ENCODE measurements at places on chromosomes 6 and 20. TPM values are rescaled to one million over a fixed set of nuclear protein-coding genes. Genes with fewer than 3 reads are reported as not detected.

The GMNN gene
- total RNA-seq, result 66.5 TPM

The SPAG4 gene
- 5.4 TPM for total RNA-seq

- H3K4me3 ChIP-seq, result no peak overlapping the region
- no peaks in the 10 kb centered on the region for H3K4me1 ChIP-seq
- no peak for DNase-seq
- H3K27ac ChIP-seq, result no peak overlapping the region
- no peaks in the 10 kb centered on the region for H3K27me3 ChIP-seq
These were observed 193.7 kb downstream of the ERMARD start for GRCh38 chr6:169945117-169945516.

DNA sequence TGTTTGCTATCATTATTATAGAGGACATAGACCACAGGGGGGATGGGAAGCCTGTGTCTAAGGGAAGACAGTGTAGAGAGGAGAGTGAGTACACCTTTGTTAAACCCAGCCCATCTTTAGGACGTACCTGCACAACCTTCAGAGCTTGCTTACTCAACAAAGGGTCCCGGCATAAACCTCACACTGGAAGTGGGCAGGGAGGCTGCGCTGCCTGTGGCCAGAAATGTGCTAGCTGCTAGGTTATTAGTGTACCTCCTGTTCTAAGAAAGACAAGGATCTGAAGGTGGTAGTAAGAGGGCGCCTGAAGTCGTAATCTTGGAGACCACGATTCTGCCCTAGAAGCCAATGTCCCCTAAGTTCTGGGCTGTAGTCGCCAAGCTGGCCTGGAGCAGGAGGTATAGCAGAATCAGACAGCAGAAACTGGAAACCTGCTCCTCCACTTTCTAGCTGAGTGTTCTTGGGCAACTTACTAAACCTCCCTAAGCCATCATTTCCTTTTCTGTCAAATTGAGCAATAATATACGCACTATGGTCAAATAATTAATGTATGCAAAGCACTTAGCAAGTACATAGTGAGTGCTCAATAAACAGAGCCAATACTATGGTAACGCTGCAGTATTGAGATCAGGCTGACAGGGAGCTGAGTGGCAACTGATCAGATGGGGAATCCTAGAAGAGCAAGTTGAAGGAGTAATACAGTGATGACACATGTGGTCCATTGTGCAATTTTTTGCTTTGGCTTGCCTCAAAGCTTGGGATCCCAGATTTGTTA is 16.8 kb upstream of the AKIRIN2 start:
- H3K4me3 ChIP-seq, result no peak overlapping the region
- H3K27me3 ChIP-seq, result no peaks in the 10 kb centered on the region
- H3K4me1 ChIP-seq, result peaks cover 9% of the 10 kb centered on the region
- peak; percentile 51 for DNase-seq
- H3K36me3 ChIP-seq, result peaks cover 1% of the 10 kb centered on the region
- H3K27ac ChIP-seq, result no peak overlapping the region

DNA sequence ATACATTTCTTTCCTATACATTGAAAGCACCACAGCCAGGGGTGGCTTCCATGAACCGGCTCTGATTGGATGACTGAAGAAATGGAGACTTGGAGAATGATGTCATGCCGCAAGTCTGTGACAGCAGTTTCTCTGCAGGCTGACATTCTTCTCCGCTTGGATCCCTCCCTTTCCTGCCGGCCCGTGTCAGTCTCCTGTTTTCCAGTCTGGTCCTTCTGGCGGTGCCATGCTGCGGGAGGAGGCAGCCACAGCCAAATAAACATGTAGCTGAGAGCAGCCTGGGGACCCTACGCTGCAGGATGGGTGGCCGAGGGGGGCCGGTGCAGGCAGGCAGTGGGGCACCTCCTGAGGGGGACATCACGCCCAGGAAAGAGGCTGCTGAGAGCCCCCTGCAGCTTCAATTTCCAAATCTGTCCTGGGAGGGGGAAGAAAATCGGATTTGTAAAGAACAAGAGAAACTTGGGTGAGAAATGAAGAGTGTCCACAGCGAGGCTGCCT is 178.0 kb downstream of the TAF4 start:
- no peaks in the 10 kb centered on the region for H3K4me1 ChIP-seq
- peaks cover 9% of the 10 kb centered on the region for H3K27me3 ChIP-seq
- no peaks in the 10 kb centered on the region for H3K36me3 ChIP-seq
- H3K27ac ChIP-seq, result no peak overlapping the region

The DIDO1 gene
- 122 TPM for total RNA-seq

DNA sequence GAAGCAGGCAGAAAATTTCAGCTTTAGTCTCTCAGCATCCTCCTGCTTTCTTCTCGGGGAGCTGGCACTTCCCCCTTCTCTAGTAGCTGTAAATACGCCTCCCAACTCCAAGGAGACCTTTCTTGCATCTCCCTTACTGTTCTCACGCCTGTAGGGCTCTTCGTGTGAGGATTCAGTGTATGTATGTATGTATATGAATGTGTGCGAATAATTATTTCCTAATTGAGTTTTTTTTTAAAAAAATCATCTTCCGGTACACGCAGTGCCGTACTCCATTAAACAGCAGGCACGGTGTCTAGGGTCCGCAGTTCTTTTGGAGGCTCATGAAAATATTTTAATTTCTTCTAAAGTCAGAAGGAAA is 85.4 kb downstream of the HFE start:
- peaks cover 6% of the 10 kb centered on the region for H3K4me1 ChIP-seq
- H3K27ac ChIP-seq, result peak overlapping the region; percentile 37
- DNase-seq, result no peak
- H3K36me3 ChIP-seq, result no peaks in the 10 kb centered on the region
- no peaks in the 10 kb centered on the region for H3K27me3 ChIP-seq

GRCh38 chr20:23684261-23684660 is 4.6 kb downstream of the CST4 start:
- no peaks in the 10 kb centered on the region for H3K4me1 ChIP-seq
- DNase-seq, result no peak
- H3K36me3 ChIP-seq, result no peaks in the 10 kb centered on the region
- H3K4me3 ChIP-seq, result no peak overlapping the region

The C20orf144 gene
- 0.51 TPM for total RNA-seq

The HNF4A gene
- total RNA-seq, result 292 TPM

GRCh38 chr6:149513915-149514314 is 29.1 kb upstream of the ZC3H12D start:
- no peak overlapping the region for H3K27ac ChIP-seq
- no peaks in the 10 kb centered on the region for H3K4me1 ChIP-seq
- no peak for DNase-seq

DNA sequence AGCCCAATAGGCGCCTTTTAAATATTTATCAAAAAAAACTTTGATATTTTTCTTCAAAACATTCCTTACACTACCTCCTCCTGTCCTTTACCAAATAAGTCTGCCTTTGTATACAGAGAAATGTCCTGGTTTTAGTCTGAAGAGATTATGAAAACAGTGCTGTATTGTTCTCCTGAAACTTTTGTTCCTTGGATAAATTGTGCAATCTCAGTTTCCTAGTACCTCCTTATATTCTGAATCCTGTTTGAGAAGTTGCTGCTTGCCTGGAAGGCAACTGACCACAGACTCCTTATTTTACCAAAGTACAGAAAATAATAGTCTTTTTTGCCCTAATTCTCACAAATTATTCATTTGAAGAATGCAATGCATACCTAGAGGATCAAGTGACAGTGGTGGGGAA is 349.5 kb downstream of the EPHA7 start:
- DNase-seq, result no peak
- no peak overlapping the region for H3K4me3 ChIP-seq
- no peaks in the 10 kb centered on the region for H3K36me3 ChIP-seq
- H3K27me3 ChIP-seq, result no peaks in the 10 kb centered on the region

The OVOL2 gene
- 8.8 TPM for total RNA-seq

- H3K36me3 ChIP-seq, result no peaks in the 10 kb centered on the region
- H3K4me1 ChIP-seq, result no peaks in the 10 kb centered on the region
- H3K27me3 ChIP-seq, result no peaks in the 10 kb centered on the region
- no peak for DNase-seq
These were observed 55.9 kb downstream of the IL22RA2 start for GRCh38 chr6:137117581-137117980.

The GSTA2 gene
- 65.4 TPM for total RNA-seq

Data from Caco-2 (cell line).